ENCODE measurements at places on chromosomes 7 and 10. TPM values are rescaled to one million over a fixed set of nuclear protein-coding genes. Genes with fewer than 3 reads are reported as not detected.

The PITX3 gene
- total RNA-seq = 1.0 TPM

The ZNF862 gene
- total RNA-seq = 3.1 TPM

The TEX47 gene
- not detected for total RNA-seq

The PIK3AP1 gene
- 0.64 TPM for total RNA-seq

The MMD2 gene
- not detected for total RNA-seq
